ENCODE measurements at places on chromosomes 2 and 18.

GRCh38 chr2:232674491-232674890, 22.6 kb upstream of the GIGYF2 start:
- no peak for DNase-seq

DNA sequence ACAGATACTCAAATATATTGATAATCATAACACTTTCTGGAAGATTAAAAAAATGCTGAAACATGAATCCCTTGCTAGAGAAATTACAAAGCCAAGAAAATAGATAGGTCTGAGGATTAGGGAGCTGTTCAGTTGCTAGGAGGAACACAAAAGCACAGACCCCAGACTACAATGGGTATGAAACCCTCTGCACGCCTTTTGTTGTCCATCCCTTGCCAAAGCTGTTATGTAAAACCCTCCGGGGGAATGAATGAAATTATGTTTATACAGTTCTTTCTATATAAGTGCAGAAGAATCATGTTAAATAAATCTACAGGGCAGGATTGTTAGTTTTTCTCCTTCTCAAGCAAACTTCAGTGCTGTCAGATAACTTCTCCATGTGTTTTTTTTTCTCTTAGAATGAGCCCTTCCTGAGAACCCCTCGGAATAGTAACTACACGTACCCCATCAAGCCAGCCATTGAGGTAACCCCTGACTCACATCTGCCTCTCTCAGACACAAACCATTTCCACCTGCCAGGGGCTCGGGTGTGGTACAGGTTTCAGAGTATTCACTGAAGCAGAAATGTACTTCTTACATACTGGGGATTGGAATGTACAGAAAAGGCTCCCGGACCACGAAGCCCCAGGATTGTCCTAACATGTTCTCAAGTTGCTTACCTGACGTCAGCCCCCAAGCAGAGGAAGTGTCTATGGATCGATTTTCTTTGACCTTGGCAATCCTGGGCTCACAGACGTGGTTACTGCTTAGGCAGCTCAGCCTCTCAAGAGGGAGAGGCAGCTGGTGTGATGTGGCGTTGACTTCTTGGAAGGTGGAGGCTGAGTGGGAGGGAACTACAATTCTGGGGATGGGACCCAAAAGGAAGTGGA, 118.0 kb downstream of the PLB1 start:
- DNase-seq, result no peak

GRCh38 chr2:240211096-240211495, 70.6 kb upstream of the OTOS start:
- DNase-seq, result no peak

GRCh38 chr2:30933496-30933895, 126.2 kb upstream of the CAPN13 start:
- no peak for DNase-seq

DNA sequence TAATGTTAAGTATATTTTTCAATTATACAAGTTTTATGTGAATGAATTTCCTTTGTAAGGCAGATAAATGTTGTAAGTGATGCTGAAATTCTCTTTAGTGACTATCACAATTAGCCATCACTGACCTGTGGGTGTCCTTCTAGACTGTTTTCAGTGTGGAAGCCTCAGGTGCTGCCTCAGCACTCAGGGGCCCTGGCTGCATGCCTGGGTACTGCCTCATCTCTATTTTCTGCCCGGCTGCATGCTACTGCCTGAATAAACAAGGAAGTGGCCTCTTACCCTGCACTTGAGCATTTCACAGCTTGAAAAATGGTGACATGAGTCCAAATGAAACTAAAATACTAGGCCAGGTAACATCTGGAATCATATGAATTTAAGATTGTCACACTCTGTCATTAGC, 787.6 kb upstream of the SALL3 start:
- DNase-seq, result no peak

GRCh38 chr2:26178746-26179436, 6.0 kb downstream of the GAREM2 start:
- no peak for DNase-seq

- DNase-seq, result no peak
These were observed 504.0 kb downstream of the LRRTM4 start for GRCh38 chr2:77018219-77018618.

DNA sequence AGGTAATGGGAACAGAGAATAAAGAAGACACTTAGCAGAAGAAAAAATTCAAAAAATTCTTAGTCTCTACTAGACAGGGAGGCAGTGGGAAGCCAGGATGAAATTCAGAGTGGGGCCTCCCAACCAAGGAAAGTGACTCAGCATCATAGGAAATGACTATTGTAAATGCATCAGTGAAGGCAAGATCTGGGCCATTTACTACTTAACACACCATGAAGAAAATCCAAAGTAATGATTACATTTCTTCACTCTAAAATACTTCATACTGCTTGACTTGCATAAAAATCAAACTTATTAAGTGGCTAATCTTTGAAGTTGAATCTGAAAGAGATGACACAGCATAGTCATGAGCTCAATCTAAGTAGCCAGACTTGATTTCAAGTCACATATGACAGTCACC, 405.8 kb upstream of the SLC39A10 start:
- no peak for DNase-seq

DNA sequence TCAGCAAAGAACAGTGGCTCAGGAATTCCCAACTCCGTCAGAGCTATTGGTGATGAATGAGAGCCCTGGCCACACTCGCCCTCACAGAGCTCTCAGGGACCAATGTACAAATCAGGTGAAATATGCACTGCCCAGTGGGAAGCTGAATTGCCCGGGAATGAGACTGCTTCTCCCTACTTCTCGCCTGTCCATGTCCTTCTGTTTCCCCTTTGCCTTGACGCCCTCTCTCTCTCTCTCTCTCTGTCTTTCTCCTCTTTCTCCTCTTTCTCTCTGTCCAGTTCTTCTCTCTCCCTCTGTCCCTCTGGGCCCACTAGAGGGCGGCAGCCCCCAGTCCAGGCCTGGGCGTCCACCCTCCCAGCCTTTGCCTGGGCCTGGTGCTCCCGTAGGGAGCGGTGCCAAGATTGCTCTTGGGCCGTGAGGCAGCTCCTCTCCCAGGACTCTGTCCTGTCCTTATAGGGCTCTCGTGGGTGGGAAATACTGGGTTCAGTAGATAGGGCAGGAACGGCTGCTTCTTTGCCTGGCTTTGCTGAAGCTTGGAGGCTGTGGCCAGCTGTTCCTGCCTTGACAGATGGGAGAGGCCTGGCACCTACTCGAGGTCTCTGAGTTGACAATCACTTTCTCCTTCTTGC, 28.4 kb upstream of the PUM2 start:
- DNase-seq, result no peak

- no peak for DNase-seq
These were observed 80.3 kb downstream of the VAPA start for GRCh38 chr18:9994026-9994570.

DNA sequence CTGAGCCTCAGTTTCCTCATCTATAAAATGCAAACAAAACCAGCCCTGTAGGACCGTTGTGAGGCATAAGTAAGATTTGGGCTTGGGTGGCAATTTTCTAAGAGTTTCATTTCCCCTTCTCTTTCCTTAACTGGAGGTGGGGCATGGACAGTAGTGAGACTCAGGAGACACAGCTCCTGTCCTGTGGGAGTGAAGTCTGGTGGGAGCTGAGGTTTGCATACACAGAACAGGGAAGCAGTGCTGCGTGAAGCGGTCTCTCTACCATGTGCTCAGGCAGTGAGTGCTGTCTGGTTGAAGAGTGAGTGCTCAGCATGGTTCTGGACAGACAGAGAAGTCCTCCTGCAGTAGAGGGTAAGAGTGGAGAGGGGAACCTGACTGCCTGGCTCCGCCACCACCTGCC, 62.3 kb upstream of the MCFD2 start:
- DNase-seq, result no peak

- no peak for DNase-seq
These were observed 59.3 kb downstream of the SETBP1 start for GRCh38 chr18:44740000-44740399.

DNA sequence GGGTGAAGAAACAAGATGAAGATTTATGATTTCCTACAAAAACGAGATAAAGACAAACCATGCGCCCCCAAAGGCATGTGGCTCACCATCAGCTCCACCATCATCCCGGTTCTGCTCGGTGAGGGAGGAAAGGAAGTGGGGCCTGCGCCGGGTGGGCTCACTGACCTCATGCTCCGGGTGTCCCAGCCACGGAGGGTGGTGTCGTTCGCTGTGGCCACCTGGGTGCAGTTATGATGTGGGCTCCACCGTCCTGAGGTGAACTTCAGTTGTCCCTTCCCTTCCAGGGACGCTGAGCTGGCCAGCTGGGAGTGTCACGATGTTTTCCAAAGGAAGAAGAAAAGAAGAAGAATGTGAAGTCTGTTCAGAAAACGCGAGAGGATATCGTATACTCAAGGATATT, 180.9 kb downstream of the EIPR1 start:
- DNase-seq, result no peak

- no peak for DNase-seq
These were observed 55.4 kb upstream of the UPP2 start for GRCh38 chr2:158046121-158046880.

DNA sequence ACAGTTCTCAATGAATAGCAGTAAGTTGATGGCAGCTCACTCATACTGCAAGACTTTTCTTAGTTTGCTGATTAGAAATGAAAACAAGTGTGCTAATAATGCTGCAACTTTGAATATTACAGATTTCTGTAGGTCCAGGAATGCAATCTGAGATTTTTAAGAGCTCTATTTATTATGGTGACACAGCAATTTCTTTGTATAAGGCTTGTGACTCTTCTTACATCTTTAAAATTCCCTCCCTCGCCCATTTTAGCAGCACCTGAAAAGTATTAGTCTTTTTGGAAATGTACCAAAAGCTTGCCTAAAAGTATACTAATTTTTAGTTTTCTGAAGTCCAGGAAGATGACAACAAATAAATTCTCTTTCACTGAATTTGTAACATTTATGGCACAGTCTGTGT, 4.4 kb upstream of the HTR2B start:
- no peak for DNase-seq

DNA sequence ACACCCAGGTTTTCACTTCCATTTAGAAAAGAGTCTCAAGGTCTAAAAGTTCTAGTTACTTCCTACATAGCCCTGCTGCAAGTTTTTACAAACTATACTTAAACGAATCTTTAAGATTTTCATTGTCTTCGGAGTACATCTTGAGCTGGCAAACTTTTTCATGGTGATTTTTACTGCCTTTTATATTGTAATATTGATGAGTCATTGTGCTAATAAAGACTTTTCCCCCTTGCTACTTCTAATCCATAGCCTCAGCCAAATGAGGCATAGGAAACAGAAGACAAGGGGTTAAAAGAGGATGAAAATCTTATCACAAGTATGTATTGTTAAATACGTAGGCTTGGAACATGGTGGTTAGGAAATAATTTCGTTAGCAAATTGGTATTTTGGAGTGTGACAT, 4.1 kb downstream of the DPP10 start:
- DNase-seq, result no peak

- no peak for DNase-seq
These were observed 226.7 kb downstream of the GULP1 start for GRCh38 chr2:188518381-188518780.

DNA sequence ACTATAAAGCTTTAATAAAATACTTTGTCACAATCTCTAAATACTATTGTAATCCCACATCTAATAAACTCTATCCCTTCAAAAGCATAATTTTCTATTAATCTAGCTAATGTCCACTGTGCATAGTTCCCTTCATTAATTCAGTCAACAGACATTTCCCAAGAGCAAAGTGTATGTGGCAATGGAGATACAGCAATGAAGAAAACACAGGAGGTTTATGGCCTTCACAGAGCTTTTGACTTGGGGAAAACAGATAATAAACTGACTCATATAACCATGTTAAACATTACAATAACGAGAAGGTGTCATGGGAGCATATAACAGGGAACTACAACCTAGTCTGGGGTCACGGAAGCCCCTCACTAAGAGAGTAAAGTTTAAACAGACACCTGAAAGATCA, 86.3 kb downstream of the SPIRE1 start:
- DNase-seq, result no peak

DNA sequence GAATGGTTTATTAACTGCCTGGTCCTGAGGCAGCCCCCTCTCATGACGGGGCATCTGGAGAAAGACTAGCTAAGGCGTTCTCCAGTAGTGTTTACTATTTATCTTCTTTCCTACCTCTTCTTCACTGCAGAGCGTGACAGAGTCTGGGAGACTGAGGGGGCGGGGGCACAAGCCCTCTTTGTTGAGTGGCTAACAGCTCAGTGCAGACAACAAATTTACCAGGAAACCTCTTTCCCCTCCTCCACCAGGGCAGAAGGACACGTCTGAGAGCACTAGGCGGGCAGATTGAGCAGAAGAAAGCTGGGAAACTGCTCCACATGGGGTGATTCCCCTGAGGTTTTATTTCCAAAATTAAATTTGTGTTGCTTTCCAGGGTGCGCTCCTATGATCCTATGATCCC, 322.1 kb downstream of the CNTNAP5 start:
- no peak for DNase-seq

DNA sequence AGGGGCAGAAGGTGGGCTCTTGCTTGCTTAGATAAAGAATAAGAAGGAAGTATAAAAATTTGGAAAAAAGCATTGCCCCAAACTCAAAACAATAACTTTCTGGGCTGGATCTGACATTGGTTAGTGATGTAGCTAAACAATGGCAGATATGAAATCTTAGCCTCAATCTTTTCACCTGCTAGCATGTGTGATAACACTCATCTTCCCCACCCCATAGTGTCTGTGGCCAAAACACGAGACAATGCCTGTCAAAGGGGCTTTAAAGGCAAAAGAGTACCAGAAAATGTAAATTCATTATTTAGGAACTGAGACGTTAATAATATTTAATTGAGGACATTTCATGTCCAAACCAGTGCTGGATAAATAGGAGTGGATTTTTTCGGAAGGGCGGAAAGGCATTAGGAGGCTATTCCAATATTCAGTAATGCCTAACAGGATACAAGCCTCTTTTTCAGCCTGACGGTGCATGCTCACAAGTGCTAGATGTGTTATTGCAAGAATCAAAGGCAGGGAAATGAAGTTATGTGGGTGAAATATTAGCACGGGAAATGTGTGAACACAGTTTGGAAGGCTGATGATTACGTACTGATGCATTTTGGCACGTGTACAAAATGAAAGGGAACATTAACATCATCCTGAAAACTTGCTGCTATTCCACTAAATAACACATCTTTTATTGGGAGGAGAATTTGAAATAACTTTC, 395.7 kb downstream of the GALR1 start:
- no peak for DNase-seq

DNA sequence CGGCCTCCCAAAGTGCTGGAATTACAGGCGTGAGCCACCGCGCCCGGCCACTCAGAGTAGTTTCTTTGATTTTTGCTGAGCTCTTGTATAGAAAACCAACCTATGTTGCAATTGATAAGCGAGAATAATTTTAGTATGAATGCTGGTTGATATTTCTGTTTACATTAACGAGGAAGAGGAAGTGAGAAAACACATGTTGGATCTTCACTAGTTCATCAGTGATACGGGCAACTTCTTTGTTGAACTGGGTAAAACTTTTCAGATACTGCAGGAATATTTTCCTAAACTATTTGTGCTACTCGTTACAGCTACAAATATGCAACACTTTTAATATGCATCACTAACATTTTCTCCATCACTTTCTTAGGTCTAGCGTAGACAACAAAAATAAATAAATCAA, 67.9 kb upstream of the SLC25A52 start:
- DNase-seq, result no peak

DNA sequence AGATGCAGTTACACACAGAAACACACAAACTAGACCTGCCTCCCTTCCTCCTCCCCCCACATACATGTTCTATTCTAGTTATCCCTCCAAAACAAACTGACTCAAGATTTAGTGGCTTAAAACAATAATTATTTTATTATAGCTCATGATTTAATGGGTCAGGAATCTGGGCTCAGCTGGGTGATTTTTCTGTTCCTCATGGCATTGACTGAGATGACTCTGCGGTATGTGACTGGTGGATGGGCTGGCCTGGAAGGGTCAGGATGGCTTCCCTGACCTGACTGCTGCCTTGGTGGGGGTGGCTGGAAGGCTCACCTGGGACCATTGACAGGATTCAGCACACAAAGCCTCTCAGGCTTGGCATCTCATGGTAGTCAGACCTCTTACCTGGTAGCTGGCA, 33.7 kb upstream of the NTSR2 start:
- DNase-seq, result no peak
